ENCODE measurements at places on chromosomes 13 and 19.

- no peak for DNase-seq
Observed at GRCh38 chr19:16789238-16789637, 40.0 kb upstream of the SIN3B start.

GRCh38 chr13:80430561-80430960 is 89.6 kb upstream of the SPRY2 start:
- no peak for DNase-seq

- DNase-seq, result peak; percentile 52
Observed at GRCh38 chr19:50500060-50500752, 10.8 kb downstream of the JOSD2 start.

DNA sequence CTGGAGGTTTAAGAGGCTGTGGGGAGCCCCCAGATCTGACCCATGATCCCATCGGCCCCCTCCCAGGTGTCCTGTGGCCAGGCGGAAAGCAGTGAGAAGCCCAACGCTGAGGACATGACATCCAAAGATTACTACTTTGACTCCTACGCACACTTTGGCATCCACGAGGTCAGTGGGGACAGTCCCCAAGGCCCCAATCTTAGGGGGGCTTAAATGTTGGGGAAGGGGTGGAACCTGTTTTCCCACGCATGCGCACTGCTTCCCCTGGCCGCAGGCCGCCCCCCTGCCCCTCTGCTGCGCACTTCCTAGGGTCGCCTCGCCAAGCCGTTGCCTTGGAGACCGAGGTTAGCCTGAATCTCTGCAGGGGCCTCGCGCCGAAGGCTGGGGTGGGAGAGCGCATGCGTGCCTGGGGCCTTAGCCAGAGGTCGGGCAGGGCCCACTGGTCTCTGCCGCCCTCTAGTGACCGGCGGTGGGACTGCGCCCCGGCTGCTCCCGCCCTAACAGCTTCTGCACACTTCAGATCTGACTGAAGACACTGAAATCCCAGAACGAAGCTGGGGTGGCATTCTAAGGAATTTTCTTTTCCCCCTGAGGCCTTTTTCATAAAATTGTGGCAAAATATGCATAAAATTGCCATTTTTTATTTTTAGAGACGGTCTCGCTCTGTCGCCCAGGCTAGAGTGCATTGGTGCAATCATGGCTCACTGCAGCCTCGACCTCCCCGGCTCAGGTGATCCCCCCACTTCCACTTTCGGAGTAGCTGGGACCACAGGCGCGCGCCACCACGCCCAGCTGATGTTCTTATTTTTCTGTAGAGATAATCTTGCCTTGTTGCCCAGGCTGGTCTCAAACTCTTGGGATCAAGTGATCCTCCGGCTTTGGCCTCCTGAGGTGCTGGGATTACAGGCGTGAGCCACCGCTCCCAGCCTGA is 3.6 kb downstream of the PRMT1 start:
- peak; percentile 96 for DNase-seq

DNA sequence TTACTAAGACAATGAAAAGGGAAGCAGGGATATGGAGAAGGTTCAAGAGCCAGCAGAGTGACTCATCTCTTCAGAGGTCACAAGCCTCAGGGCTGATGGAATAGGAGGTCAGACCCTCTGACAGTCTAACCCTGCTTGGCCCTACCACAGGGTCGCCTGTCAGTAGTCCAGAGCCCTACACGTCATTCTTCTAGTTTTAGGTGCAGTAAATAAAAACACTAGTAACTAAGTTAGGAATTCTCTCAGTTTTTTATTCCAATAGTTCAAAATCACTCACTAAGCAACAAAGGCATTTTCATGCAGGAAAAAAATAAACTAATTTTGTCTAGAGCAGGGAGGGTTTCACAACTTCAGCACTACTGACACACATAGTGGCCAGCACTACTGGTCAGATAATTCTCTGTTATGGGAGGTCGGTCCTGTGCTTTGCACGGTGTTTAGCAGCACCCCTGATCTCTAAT is 27.2 kb downstream of the FOXO1 start:
- DNase-seq, result no peak

- DNase-seq, result peak; percentile 72
Observed at GRCh38 chr13:40271931-40272775, 394.3 kb downstream of the FOXO1 start.

- DNase-seq, result no peak
Observed at GRCh38 chr13:64482373-64482772, 2747.8 kb downstream of the PCDH9 start.

- no peak for DNase-seq
Observed at GRCh38 chr13:113747291-113747833, 11.7 kb upstream of the TMEM255B start.

DNA sequence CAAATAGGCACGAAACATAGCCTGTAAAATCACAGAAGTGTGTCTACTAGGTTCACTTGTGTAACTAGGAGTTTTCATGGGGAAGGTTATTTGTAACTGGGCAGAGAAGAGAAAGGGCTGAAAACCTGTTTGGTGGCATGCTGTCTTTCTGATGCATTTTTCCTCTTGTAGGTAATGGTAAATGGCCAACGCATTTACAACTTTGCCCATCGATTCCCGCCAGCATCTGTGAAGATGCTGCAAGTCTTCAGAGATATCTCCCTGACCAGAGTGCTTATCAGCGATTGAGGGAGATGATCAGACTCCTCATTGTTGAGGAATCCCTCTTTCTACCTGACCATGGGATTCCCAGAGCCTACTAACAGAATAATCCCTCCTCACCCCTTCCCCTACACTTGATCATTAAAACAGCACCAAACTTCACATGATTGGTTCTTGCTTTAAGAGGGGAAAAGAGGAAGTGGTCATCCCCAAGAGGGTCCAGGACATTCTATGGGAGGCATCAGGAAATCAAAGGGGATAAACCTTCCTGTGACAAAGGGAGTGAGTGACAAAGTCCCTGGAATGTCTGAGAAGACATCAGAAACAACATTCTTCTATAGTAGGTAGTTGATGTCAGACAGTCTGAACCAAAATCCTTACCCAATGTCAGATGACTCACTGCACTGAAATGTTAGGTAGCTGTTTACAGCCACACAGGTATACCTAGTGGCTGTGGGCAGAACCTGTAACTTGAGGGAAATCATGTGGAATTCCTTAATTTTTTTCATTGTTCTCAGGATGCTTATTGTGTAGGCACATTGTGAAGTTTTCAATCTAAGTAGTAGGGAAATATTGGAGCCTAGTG is 5.0 kb downstream of the LGALS14 start:
- no peak for DNase-seq

DNA sequence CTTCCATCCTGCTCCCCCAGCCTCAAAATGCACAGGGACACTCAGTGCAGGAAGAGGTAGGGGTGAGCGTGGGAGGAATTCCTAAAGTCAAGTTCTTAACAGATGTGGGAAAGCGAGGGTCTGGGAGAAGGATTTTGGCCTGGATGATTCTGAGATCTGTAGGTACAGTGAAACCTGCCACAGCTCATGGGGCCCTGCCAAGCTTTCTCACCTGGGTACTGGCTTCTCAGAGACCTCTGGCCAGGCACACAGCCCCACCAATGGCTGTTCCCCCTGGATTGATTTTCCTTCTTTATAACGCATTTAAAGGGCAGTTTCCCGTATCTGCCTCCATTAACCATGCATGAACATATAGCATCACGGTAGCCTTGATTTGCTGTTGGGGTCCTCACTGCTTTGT is 47.0 kb upstream of the GSX1 start:
- no peak for DNase-seq

GRCh38 chr19:46411925-46412649 is 1.3 kb downstream of the CCDC8 start:
- no peak for DNase-seq

GRCh38 chr19:8610041-8610935 is at the start of gene ADAMTS10:
Gene ADAMTS10 (minus strand): TSS chr19:8610715. CDS start chr19:8605710, 5,005 bp downstream.
- peak; percentile 54 for DNase-seq

DNA sequence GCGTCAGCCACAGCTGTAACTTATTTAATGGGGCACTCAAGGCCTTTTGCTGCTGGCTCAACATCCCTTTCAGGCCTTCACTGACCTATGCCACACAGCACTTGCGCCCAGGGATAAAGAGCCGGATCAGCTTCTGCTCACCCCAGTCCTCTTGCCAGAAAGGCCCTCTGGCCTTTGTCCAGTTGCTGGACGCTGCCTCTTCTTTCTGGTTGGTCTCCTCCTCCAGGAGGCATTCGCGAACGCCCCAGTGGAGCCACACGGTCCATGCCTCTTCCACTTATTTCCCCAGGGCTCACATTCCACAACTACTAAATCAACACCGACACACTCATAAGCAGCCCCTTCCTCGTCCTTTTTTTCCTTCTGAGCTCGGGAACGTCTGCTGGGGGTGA is 3.7 kb upstream of the ZNF329 start:
- peak; percentile 5 for DNase-seq

- DNase-seq, result no peak
Observed at GRCh38 chr19:48630296-48631063, 6.7 kb downstream of the DBP start.

DNA sequence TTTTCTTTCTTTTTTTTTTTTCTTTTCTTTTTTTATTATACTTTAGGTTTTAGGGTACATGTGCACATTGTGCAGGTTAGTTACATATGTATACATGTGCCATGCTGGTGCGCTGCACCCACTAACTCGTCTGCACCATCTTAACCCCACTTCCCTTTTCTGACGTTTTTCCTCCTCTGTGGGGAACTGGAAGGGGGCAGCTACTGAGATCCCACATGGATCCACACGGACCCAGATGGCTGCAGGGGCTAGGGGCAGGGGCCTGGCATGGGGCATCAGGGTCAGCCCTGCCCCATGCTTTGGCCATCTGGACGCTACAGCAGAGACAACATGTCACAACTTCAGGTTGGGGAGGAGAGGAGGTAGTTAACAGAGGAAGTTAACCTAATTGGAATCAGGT is 54.3 kb downstream of the RUBCNL start:
- no peak for DNase-seq

- no peak for DNase-seq
Observed at GRCh38 chr13:45200701-45201232, at the start of gene KCTD4. Gene KCTD4 (minus strand): TSS chr13:45201045. CDS start chr13:45194567, 6,478 bp downstream.

DNA sequence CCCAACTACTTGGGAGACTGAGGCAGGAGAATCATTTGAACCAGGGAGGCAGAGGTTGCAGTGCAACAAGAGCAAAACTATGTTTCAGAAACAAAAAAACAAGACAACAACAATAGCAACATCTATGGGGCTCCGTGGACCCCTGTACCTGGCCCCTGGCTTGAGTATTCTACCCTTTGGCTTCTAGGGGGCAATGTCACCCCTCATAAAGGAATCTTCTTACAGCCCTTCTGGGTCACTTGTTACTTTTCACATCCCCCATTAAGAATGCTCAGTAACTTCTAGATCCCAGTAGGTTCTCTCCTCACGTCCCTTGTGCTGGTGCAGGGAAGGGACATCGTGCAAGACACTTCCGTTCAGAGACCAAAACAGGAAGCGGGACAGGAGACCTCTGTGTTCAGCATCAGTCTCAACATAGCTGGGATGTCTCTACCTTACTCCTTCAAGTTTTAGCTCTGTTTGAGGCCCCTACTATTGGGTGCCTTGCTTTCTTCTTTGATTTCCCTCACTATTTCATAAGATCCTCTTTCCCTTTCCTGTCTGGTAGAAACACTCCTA is 218.1 kb upstream of the ARGLU1 start:
- no peak for DNase-seq

DNA sequence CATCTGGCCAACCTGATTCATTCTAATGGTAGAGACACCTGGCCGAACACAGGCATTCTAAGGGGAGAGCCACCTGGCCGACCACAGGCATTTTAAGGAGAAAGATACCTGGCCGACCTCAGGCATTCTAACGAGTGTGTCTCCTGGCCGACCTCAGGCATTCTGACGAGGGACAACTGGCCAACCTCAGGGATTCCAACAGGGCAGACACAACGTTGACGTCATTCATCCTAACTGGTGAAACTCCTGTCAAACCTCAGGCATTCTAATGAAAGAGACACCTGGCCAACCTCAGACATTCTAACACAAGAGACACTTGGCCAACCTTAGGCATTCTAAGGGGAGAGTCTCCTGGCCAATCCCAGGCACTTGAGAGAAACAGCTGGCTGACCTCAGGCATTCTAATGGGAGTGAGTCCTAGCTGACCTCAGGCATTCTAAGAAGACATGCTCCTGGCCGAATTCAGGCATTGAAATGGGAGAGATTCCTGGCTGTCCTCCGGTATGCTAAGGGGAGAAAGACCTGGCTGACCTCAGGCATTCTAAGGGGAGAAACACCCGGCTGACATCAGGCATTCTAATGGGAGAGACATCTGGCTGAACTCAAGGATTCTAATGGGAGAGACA is 1352.5 kb downstream of the UQCRFS1 start:
- DNase-seq, result no peak

GRCh38 chr13:61156753-61157152 is 258.9 kb downstream of the PCDH20 start:
- DNase-seq, result no peak

GRCh38 chr19:13102666-13103580 is at the start of gene LYL1:
Gene LYL1 (minus strand): TSS chr19:13102858. CDS start chr19:13101171, 1,687 bp downstream.
- DNase-seq, result peak; percentile 45

DNA sequence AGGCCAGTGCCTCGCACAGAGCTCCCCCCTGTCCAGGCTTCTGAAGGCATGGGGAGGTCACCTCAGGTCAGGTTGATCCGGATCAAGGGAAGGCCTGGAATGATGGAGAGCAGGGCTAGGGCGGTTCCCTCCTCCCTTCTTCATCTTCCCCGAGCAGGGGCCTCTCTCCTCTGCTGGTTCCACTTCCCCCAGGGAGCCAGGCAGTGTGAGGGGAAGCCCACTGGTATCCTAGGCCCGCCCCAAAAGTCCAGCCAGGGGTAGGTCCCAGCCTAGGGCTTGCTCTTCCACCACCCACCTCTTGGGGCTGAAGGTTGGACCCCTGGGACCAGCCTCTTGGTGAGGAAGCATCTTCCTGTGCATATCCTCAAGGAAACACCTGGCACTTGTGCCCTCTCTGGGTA is 16.4 kb upstream of the PRR19 start:
- no peak for DNase-seq

DNA sequence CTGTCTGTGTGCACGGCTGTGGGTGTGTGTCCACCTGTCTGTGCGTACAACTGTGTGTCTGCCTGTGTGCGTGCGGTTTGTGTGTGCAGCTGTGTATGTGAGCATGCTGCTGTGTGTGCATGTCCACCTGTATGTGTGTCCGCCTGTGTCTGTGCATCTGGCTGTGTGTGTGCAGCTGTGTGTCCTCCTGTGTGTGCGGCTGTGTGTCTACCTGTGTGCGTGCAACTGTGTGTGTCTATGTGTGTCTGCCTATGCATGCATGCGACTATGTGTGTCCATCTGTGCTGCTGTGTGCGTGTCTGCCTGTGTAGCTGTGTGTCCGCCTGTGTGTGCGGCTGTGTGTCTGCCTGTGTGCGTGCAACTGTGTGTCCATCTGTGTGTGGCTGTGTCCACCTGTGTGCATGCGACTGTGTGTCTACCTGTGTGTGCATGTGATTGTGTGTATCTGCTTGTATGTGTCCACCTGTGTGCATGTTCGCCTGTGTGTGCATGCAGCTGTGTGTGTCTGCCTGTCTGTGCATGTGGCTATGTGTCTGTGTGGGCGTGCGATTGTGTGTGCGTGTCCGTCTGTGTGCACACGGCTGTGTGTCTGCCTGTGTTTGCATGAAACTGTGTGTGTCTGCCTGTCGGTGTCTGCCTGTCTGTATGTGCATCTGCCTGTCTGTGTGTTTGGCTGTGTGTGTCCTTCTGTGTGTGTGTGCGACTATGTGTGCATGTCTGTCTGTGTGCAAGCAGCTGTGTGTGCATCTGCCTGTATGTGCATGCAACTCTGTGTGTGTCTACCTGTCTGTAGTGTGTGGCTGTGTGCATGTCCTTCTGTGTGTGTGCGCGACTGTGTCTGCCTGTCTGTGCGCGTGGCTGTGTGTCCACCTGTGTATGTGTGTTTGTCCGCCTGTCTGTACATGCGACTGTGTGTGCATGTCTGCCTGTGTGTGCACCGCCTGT is 57.1 kb upstream of the C13orf46 start:
- DNase-seq, result no peak

- no peak for DNase-seq
Observed at GRCh38 chr13:98212763-98213162, 35.7 kb upstream of the RNF113B start.
